Inflammatory macrophage treated with lipopolysaccharide for 4 hours (primary cell): ENCODE measurements at places on chromosomes 1 and 21.

DNA sequence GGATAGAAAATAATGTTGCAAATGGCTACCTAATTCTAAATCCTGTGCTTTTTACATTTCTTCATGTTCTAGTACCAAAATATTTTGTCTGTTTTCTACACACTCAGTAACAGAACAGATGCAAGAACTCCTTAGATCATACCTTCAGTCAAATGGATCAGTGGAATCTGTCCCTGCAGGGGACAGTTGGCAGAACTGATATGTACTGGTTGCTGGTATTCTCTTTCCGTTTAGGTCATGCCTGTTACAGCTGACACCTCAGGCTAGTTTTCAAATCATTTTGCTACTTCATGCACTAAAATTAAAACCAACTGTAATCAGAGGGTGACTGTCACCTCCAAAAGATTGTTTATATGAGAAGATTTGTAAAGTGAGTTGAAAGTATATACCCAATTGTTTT, 109.2 kb downstream of the TNNI3K start:
- DNase-seq = no peak

DNA sequence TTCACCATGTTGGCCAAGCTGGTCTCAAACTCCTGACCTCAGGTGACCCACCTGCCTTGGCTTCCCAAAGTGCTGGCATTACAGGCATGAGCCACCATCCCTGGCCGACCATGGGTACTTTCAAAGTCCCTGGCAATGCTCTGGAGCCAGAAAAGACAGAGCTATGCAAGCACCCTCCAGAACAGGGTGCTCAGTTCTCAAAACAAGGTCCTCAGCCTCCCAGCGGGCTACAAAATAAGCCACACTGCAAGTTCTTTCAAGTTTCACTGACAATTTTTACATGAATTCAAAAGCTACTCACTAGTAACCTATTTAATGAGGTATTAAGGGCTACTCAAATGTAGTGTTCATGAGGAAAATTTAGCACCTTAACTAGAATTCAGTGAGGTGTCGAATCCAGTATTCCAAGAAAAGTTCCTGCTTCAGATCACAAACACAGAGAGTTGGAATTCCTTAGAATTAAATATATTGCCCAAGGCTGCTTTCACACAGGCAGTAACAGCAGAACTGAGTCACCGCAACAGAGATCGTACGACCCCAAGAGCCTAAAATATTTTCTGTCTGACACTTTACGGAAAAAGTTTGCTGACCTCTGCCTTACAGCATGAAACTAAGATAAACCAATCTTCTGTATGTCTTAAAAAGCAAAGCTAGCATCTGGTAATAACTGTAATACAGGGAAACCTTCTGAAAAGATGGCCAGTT, 60.7 kb downstream of the HSF2BP start:
- DNase-seq = no peak

DNA sequence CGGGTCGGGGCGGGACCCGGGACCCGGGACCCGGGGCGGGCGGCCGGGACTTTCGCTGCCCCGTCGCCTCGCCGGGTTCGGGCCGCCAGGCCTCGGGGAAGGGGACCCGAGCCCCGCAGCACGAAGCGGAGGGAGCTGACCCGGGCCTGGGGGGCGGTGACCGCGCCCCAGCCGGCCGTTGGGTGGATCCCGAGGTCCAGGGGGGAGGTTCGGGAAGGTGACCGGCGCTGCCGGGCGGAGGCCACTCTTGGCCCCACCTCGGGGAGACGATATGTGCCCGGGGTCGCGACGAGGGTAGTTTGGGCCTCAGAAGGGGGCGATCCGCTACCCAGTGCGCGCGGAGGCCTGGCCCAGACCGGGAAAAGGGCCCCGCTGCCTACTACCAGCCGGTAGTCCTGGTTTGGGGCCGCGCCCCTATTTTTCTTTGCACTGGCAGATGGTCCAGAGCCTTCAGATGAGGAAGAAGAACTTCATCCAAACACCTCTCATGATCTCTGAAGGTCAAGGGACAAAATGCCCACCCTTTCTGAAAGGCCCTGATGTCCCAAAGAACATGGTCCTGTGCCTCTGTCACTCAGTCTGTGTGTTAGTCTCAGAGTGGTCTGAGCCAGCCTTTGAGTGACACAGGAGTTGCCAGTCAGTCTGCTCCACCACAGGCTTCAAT, 766 bp downstream of the AGO4 start:
- DNase-seq = peak; percentile 50

DNA sequence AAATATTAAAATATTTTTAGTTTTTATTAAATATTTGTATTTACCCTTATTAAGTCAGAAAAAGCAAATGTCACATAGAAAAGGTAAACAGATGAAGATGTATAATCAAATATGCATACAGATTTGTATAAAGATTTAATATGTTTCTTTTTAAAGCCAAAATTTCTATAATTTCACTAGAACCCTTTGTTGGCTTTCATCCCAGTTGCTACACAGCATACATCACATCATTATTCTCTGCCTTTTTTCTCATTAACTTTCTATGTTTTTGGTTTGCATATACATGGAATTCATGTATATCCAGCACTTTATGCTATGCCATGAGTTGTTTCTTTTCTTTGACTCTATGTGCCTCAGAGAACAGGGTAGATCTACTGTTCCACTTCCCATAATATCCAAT, 957.9 kb upstream of the ADGRL2 start:
- DNase-seq = no peak

DNA sequence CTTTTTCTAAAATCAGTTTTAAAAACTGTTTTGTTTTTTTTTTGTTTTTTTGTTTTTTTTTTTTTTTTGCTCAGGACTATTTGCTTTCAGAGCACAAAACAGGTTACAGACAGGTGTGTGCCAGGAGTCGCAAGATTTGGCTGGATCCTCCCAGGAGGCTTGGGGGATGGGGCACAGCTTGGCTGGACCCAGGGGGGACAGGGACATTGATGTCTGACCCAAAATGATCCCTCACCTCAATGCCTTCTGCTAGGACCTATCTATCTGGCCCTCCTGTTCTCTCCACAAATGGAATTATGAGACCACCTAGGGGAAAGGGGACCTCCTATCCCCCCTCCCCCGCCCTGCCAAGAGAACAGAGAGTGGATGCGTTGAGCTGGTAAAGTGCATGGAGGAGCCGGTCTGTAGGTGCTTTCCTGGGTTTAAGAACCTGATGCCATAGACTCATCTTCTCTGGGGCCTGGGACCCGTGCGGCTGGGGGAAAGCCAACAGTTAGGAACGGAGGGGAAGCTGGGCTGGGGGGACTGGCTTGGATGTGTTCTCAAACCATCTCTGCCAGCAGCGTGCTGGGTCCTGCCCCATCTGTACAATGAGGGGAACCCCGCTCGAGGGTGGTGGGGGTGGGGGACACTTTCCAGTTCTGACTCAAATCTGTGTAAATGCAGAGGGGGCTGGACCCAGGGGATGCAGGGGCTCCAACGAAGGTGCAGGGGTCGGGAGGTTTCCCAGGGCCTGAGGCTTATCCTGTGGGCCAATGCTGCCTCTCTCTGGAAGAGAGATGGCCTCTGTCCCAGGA, 28.9 kb downstream of the RUNX3 start:
- no peak for DNase-seq

DNA sequence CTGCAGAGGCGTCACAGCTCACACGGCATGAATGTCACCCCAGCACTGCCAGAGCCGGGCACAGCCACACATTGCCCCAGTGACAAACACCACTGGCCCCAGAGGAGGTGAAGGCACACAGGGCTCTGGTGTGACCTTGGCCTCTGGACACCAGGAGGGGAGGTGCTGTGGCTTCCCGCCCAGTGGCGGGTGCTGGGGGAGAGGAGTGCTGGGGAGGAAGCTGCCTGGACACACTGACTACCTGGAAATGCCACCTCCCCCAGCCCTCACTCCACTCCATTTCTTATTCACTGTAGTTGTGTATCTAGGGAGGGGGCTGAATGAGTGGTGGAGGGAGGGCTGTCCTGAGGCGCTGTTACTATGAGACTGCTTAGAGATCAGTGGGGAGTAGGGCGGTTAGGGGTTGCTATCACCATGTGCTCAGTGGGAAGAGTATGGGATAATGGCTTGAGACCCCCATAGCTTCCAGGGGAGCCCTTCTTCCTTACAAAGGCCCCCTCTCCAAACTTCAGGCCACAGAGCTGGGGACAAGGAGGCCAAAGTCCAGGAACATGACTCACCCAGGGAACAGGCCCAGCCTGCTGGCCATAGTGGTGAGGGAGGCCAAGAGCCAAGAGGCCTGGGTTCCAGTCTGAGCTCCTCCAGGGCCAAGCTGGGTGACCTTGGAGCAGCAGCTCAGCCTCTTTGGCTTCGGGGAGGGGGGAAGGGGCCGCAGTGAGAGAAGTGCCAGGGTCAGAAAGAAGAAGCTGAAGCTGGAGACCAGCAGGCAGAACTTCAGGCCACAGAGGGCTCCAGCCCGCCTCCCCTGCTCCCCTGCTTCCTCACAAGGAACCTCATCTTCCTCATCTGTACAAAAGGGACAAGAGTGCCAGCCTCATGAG, 40.1 kb downstream of the AHDC1 start:
- DNase-seq = peak; percentile 38

DNA sequence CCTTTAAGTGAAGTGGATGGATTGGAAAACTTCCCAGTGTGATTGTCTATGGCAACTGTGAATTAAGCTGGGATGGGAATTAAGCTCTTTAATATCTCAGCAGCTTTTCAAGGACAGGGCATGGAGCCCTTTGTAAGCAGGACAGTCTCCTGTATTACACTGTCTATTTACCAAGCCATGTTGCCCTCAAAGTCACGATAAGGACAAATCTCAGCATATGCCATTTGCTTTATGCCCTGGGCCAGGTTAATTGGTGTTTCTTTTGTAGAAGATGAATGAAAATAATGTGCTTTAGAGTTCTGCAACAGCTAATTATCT, 17.6 kb downstream of the UTP25 start:
- no peak for DNase-seq

DNA sequence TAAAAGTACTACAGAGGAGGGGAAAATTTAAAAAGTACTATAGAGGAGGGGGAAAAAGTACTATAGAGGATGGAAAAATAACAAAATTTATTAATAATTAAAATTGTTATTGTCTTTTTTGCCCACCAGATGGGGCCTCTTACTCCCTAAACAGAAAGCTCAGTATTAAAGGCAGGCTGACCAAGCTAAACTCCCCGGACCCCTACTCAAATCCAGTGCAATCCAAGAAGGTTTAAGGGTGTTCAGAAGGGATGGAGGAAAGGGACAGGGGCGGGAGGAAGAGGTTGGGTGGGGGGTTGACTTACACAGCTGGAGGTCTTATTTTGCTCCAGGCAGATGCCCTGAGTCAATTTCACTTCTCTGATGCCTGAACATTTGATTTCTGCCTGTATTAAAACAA, 13.7 kb downstream of the CD34 start:
- no peak for DNase-seq

DNA sequence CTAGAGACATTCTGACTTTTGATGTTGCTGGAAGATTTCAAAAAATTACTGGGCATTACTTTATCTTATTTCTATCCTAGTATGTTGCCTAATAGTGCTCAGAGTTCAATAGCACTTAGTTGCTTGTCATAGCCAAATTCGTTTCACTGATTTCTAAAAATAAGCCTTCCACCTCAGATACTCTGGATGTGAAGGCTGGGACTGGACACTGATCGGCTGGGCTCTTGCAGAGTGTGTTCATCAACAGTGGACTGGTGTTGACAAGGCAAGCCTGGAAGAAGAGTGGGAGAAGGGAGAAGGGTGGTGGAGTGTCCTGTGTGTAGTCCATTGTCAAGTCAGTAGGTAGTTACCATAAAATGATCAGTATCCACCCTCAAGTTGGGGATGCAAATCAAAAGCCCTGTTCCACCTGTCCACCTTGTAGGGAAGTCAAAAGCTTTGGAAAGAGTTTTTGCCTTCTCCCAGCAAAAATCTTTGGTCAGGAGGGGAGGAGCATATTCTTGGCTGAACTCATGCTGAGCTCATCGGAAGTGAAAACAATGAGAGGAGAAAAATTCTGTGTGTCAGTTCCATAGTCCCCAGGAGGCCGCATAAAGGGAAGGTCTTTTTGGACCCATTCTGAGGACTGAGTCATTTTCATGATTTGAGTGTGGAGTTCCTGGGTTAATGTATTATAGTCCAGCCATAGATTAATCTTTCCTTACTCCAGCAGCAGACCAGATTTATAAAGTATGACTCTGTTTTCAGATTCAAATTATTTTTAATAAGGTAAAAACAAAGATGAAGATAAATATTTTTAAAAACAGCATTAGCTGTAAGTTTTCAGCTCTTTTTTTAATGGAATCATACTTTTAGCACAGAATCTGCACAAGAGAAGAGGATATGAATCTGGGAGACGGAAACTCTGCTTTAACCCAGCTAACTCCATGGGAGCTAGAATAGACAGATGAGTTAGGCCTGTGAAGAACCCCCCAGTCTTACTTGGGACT, 99.5 kb upstream of the BMP8A start:
- no peak for DNase-seq

DNA sequence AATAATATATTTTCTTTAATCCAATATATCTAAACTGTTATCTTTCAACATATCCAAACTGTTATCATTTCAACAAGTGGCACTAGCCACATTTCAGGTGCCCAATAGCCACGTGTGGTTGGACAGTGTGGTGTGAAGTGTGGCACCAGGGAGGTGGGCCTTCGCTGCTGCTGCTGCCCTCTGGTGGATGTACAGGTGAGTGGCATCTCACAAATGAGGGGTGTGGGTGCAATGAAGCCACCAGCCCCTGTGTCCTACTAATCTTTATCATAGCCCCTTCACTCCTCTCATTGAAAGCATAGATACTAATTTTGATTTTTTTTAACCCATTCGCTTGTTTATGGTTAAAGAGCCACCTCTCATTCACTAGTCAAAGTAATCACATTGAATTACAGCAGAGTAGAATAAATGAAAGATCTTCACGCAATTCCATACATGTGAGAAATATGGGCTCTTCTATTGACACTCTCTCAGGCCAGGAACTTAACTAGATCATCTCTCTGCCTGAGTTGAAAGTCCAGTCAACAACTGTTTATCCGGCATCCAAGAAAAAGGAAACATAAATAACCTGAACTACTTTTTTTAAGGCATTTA, 499.2 kb downstream of the OMA1 start:
- no peak for DNase-seq

GRCh38 chr1:175075572-175076568, 8.2 kb downstream of the TNN start:
- DNase-seq = no peak

GRCh38 chr1:23798662-23799142, 1.9 kb downstream of the GALE start:
- no peak for DNase-seq
